ENCODE measurements at places on chromosomes 4 and X. TPM values are rescaled to one million over a fixed set of nuclear protein-coding genes. Genes with fewer than 3 reads are reported as not detected.

LINC00632 gene
- total RNA-seq = 211 TPM

DNA sequence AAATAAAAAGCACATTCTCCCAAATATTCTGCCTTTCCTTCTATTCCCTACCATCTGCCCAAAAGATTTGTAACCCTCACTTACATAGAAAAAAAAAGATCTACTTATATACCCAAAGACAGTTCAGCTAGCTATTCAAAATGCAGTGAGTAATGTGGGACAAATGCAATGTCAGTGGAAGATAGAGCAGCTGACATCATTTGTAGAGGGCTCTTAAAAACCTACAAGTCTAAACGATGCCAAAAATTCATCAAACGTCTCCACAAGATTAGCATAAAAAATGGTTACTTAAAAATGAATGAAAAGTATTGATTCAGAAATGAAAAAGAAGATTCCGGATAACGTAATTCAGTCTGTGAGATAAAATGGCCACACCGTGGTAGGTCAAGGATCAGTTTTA lies 96.5 kb downstream of the ASB9 start:
- H3K27ac ChIP-seq = no peak overlapping the region
- H3K4me3 ChIP-seq = no peak overlapping the region
- no peak for DNase-seq
- no peaks in the 10 kb centered on the region for H3K4me1 ChIP-seq
- no peaks in the 10 kb centered on the region for H3K36me3 ChIP-seq
- no peaks in the 10 kb centered on the region for H3K27me3 ChIP-seq

DNA sequence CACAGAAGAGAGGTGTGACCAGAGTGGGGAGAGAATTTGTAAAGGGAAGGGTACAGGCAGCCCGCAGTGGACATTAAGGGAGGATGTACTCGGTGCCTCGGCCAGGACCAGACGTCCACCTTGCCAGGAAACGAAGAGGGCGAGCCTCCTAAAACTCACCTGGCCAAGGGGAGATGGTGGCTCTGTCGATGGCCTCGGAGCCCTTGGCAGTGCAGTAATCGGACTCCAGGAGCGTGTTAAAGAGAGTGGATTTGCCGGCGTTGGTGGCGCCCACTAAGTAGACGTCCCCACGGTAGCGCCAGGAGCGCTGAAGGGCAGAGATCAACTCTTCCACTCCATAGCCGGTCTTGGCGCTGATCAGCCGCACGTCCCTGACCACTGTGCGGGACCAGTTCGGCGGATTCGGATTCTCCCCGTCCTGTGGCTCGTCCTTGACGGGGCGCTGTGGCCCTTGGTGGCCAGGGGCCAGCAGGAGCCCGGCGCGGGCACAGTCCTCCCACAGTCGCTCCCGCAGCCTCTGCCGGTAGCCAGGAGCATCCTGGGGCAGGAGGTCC lies 1.0 kb downstream of the NOA1 start:
- no peaks in the 10 kb centered on the region for H3K27me3 ChIP-seq
- peaks cover 34% of the 10 kb centered on the region for H3K36me3 ChIP-seq
- H3K27ac ChIP-seq = peak overlapping the region; percentile 93
- peak overlapping the region; percentile 69 for H3K4me3 ChIP-seq
- peaks cover 46% of the 10 kb centered on the region for H3K4me1 ChIP-seq
- DNase-seq = no peak

PARM1 gene
- total RNA-seq = 20.5 TPM

HSFX4 gene
- total RNA-seq = not detected

Measured in suprapubic skin (tissue), 4 donors.